ENCODE measurements at places on chromosomes 11 and 22. TPM values are rescaled to one million over a fixed set of nuclear protein-coding genes. Genes with fewer than 3 reads are reported as not detected.

- DNase-seq, result no peak
These were observed 74.5 kb upstream of the CSNK2A3 start for GRCh38 chr11:11427542-11427941.

DNA sequence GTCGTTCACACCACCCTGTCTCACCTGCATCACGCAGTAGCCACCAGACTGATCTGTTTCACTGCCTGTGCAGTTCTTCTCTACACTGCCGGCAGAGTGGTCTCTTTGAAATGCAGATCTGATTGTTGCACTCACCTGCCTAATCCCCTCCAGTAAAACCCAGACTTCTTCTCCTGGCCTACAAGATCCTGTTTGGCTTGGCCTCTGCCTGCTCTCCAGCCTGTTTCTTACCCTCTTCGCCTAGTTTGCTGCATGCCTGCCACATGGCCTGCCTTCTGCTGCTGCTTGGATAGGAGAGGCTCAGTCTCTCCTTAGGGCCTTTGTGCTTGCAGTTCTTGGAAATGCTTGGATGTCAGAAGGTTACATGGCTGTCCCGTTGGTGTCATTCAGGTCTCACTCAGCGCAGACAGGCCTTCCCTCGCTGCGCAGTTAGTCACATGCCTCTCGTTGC, 42.0 kb downstream of the PACS1 start:
- DNase-seq, result no peak

IFITM2 gene
- total RNA-seq, result 477 TPM

GRCh38 chr11:10979529-10979928, 121.7 kb upstream of the ZBED5 start:
- no peak for DNase-seq

DNA sequence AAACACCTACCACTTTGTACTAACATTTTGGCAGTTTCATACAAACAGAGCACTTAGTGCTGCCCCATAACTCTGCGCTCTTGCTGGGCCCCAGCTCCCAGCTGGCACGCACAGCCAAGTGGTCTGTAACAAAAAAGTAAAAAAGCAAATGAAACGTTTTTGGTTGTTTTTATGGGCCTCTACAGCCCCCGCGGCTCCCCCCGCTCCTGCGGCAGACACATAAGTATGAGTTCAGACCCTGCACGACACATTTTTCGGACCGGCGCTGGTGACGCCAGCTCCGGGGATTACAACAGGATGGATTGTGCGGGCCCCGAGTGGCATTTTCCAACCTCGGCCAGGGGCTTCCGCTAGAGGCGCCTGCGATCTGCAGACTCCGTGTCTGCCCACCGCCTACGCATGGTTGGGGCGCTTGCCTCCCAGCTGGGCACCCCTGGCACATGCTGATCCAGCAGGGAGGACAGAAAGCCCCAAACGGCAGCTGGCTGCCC, 418.2 kb downstream of the SOX6 start:
- no peak for DNase-seq

GRCh38 chr22:22771696-22772377, 115.8 kb upstream of the IGLL5 start:
- DNase-seq, result no peak

DNA sequence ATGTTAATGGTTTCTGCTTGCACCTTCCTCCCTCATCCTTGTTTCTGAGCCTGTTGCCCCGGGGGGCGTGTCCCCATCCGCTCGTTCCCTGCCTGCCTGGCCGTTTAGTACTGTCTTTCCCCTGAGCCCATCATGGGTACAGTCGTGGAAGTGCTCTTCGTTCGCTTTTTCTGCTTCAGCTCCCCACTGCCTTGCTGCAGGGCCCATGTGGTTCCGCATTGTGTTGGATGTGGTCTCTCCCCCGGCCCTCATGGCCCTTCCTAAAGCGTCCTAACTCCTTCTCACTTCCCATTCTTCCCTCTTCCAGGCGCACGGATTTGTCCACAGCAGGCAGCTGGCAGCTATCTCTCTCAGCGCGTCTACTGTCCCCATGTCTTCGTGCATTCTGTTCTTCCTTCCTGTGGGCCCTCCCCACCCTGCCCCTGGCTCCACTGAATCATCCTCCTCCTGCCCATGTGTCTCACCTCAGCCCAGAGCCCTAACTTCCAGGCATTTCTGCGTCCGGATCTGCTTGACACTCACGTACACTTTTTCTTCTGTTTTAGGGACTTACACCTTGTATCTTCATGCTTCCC, 98.1 kb downstream of the ZBTB16 start:
- DNase-seq, result no peak

DNA sequence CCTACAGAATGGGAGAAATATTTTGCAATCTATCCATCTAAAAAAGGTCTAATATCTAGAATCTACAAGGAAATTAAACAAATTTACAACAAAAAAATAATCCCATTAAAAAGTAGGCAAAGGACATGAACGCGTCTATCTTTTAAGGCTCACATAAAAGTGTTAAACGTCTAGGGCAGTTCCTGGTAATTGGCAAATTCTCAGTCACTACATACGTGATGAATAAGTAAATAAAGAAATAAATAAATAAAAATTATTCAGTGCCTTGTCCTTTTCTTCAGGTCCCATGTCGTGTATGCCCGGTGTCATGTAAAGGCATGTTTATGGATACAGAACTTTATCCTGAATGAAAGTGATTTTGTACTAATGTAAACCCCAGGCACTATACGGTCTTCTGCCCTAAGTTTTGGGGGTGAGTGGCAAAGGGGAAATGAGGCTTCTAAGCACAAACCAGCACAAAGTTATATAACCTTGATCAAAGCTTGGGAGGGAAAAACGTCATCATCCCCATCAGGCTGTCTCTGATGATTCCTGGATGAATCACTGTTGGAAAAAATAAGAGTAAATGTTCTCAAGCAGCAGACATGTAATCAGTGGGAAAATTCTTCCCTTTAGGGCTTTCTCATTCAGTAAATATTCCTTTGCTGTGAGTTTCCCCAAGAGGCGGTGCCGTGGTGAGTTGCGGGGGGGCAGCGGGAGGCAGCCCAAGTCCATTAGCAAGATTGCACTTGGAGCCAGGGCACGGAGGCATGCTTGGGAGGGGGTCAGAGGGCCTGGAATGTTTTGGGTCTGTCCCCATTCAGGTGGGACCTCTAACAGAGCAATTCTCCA, 30.4 kb upstream of the MICAL2 start:
- DNase-seq, result peak; percentile 75

C11orf91 gene
- not detected for total RNA-seq

SHANK3 gene
- total RNA-seq, result 10.7 TPM

INS gene
- total RNA-seq, result not detected

- DNase-seq, result no peak
These were observed 2.4 kb downstream of the CCS start for GRCh38 chr11:66595245-66595904.

DNA sequence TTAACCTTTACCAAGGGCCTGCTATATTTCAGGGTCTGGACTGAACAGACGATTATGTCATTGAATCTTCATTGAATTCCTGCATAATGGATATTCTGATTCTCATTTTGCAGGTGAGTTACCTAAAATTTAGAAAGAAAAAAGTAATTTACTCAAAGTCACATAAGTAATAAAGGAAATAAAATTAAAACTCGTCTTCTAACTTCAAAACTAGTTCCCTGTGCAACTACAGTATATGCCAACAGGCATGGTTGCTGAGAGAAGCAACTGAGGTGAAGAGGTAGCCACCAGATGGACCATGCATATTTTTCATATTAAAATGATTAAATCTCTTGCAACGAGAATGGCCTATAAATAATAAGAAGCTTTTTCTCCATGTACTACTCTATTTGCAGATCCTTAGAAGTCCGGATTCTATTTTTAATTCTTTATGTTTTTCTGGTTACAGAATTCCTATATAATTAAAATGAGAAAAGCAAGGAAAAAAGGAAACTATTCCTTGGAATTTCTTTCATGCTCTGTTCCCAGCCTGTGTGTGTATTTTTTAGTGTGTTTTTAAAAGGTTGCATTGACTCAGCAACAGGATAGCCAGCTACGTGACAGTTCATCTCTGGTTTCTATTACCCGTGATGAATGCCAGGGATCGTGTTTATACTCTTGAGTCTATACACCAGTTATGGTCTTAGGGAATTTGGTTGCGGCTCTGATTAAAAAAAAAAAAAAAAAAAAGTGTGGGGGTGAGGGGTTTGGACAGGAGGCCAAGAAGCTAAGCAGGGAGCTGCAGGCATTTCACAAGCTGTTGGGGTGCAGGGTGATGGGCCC, 186.8 kb downstream of the ETS1 start:
- no peak for DNase-seq

DNA sequence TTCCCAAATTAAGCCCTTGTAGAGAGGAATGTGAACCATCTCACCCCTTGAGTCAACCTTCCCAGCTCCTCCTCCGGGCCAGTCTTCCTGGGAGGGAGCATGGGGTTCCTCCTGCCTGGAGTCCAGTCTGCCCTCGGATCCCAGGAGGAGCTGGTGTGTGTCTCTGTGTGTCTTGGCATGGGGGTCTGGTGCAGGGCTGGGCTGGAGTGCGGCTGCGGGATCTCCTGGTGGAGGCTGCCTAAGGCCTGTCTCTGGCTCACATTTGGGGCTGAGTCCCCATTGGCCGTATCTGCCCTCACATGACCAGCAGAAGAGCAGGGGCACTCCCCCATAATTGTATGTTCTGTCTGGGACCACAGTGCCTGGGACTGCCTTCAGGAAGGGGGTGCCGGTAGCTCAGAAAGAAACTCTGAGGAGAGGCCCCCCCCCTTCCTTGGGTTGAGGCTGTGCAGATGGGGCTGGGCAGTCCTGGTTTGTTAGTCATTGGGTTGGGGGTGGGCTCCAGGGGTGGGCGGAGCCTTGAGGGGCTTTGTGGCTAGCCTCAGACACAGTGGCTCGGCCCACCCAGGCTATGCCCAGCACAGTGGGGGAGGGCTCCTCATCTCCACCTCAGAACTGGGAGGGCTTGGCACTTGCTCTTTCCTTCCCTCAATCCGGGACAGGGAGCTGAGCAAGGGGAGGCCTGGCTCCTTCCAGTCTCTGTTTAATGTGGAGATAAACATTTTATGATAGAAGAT, 2.9 kb downstream of the C1QTNF5 start:
- no peak for DNase-seq

DNA sequence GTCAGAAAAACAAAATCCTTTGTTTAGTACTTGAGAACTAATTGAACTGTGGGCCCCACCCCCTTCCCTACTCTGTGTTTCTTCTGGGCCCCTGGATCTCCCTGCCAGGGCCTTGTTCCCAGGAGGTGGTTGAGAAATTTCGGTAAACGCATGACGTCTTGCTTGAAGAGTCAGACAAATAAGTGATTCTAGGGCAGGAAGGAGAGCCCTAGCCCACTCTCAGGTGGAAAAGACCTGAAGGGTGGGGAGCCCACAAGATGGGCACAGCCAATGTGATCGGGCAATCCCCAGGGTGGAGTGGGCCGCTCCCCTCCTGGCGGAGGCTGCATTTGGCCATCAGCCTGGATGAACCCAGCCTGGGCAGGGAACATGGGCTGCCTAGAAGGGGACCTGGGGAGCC, 16.8 kb upstream of the P2RY2 start:
- DNase-seq, result no peak

DNA sequence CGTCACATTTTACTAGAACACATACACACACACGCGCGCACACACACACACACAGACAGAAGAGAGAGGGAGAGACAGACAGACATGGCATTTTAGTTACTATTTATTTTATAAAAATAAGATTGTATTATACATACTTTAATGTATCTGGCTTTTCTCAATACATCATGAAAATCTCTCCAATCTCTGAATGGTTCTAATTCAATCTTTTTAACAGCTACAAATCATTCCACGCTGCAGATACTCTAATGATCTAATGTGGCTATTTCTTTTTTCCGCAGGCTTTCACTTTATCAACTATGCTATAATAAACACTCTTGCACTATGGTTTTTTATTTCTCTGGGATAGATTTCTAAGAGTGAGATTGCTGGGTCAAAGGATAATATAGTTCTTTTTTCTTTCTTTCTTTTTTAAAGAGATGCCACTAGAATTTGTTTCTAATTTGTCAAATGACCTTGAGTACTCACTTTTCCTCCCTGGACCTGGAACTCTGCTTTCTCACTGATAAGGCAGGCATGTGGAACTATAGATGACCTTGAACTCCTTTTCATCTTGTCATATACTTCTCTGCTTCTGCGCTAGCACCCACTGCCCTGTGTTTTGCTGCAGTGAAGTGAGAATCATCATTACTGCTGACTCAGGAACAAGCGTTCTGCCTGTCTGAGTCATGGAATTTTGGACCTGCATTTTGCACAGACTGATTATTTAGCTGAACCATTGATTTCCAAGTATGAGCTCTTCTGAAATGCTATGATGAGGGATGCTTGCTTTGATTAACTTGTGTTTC, 4.9 kb upstream of the SLC6A5 start:
- DNase-seq, result no peak

GRCh38 chr11:123483058-123483457, 53.0 kb downstream of the GRAMD1B start:
- DNase-seq, result no peak

DNA sequence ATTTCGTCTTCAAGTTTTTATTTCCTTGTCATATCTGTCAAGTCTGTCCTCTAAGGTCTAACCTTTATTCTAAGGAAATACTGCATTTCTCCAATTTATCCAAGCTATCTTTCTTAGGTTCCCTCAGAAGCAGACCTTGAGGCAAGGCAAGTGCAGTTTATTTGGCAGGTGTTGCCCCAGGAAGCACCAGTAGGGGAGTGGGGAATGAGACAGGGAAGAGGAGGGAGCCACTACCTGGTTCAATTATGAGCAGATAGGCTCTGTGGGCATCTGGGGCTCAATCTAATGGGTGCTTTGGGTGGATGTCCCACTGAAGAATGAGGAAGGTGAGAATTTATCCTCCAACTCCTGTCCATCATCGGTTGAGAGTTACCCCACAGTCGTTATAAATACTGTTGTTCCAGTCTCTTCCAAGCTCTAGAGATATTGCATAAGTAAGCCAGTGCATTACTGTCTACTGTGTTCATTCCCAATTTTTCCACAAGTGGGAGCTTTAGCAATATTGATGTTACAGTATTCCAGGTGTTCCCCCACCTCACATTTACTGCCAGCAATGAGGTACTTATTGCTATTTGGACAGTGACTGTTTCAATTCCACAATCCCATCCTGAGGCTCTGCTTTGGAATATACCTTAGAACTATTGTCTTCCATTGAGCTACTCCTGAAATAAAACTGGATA, 154.9 kb upstream of the CEP126 start:
- no peak for DNase-seq

DNA sequence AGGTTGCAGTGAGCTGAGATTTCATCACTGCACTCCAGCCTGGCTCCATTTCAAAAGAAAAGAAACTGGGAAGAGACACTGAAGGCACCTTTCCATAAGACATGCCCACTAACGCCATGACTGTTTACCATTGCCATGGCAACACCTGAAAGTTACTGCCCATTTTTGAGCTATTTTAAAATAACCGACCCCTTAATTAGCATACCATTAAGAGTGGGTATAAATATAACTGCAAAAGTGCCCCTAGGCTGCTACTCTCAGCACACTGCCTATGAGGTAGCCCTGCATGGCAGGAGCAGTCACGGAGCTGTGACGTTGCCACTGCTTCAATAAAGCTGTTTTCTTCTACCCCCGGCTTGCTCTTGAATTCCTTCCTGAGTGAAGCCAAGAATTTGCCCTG, 9.9 kb upstream of the RNASEH2C start:
- DNase-seq, result no peak

DNA sequence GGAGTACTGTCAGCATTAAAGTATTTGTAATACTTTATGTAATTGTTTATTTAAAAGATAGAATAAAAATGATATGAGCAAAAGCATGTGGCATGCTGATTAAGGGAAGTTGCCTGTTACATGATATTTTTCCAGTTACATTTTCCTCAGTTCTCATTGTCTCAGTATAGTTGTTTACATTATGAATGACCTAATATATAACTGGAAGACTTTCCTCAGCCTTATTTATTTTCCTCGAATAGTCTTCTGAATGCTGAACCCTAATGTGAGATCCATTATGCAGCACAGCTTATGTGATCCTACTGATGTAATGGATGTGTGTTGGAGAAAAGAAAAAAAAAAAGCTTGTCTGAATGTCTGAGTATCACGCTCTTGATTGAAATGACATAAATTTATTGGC, 95.5 kb downstream of the LUZP2 start:
- DNase-seq, result no peak

BBOX1 gene
- not detected for total RNA-seq
